ENCODE measurements at places on chromosomes 4 and X.

DNA sequence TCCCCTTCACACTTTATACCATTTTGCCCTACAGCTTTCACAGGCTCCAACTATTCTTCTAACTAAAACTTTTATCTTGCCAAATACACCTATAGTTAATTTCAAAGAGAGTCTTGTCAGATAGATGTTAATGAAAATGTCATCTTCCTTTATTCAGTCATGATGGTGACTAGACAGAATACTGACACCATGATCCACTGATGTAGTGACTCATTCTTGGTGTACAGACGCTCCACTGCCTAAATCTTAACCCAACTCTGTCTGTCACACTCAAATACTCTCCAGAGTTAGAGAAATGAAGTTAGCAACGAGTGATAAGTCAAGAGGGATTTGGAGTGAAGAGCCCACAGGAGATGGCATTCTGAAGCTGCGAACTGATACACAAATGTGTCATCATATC lies 32.1 kb upstream of the HDAC8 start:
- DNase-seq = no peak

GRCh38 chr4:86416081-86416480 lies 56.2 kb upstream of the MAPK10 start:
- DNase-seq = no peak

GRCh38 chr4:133910165-133910564 lies 291.4 kb downstream of the PABPC4L start:
- no peak for DNase-seq

- no peak for DNase-seq
Observed at GRCh38 chrX:68923147-68923546, 94.3 kb downstream of the EFNB1 start.

DNA sequence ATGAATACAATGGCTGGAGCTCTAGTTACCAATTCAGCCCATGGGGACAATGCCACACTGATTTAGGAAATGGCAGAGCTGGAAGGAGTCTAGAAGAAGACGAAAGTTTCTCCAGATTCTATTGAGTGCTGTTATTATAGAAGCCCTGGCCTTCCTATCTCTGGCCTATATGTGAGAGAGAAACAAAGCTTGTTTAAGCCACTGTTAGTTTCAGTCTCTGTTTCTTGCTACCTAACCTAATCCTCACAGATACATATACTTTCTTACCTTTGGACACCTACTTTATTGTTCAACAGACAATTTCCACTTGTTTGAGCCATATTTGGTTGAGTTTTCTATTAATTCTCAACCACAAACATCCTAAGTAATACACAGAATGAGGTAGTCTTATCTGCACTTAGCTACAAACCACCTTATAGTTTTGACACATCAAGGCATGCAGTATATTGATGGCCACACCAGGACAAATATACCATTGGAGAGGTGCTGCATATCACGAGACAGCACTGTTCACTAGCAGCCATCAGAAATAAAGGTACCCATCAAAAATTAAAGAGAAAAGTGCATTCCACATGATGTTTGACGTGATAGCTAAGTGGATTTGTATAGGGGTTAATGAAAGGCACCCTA lies 190.2 kb downstream of the SMIM20 start:
- DNase-seq = no peak

- no peak for DNase-seq
Observed at GRCh38 chr4:160716551-160716950, 1447.2 kb downstream of the FSTL5 start.

GRCh38 chr4:98298022-98298421 lies 36.8 kb downstream of the RAP1GDS1 start:
- DNase-seq = no peak

GRCh38 chr4:1583051-1583785 lies 100.9 kb downstream of the FAM53A start:
- no peak for DNase-seq

DNA sequence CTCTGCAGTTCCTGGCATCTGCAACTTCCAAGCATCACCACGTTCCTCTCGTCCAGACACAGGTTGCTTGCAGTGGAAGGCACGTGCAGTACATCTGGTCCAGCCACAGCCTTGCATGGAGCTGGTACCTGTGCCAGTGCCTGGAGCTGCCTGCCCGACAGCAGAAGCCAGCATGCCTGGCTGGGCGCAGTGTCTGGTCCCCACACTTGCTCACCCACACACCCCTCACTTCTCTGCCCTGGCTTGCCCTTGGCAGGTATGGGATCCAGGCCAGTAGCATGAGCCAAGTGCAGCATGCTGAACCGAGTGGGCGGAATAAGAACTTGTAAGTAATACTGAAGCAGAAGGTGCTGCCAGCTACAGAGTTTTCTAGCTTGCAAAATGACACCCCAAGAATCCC lies 39.9 kb downstream of the SH3BGRL start:
- DNase-seq = no peak

DNA sequence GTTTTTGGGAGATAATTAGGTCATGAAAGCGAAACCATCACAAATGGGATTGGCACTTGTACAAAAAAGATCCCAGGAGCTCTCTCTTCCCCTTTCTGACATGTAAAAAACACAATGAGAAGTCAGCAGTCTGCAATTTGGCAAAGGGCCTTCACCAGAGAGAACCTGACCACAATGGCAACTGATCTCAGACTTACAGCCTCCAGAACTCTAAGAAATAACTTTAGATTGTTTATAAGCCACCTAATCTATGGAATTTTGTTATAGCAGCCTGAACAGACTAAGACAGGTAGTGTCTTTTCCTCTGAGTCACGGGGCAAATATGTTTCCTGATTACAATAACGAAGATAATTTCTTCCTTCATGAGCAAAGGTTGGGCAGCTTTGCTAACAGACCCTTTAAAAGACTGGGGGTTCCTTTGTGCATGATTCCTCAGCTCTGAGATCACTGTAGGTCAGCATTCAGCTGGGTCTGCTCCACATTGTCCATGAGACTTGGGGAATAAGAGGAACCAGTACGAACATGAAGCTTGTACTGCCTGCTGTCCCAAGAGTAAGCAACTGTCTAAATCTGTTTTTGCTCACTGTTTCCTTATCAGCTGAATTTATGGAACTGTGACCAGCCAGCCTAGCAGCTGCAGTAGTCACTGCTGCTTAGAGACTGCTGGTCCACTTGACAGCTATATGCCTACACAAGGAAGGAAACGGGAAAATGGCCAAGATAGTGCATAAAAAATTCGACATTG lies 191.6 kb downstream of the ANAPC10 start:
- DNase-seq = no peak

DNA sequence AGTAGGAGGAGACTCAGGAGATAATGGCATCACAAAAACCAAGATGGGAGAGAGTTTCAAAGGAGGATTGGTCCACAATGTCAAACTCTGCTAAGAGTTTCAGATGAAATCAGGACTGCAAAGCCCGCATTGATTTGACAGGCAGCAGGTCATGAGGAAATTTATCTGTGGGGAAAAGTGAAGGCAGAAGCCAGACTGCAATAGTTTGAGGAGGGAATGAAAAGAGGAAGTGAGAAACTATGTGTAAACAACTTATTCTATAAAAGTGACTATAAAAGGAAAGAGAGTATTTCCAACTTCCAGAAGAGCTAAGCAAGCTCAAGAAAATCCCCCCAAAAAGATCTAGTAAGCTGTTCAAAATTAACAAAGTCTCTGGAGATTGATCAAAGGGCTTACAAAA lies 66.3 kb upstream of the DGKK start:
- DNase-seq = no peak

DNA sequence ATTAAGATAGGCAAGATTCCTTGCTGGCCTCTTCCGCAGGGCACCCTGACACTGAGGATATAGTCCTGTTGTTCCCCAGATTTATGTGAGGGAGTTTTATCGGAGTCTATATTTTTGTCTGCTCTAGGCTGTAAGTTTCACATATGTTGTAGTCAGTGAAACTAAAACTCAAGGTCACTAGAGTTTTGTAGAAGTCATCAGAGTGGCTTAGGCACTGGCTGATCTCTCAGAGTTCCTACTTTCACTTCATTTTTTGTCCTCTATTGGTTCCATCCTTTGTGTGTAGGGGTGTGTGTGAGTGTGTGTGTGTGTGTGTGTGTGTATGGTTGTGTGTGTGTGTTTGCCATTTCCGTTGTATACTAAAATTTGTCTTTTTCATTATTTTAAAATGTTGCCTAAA lies 577.5 kb downstream of the IQCM start:
- DNase-seq = no peak

- no peak for DNase-seq
Observed at GRCh38 chrX:13937370-13938050, 92.2 kb downstream of the GEMIN8 start.

DNA sequence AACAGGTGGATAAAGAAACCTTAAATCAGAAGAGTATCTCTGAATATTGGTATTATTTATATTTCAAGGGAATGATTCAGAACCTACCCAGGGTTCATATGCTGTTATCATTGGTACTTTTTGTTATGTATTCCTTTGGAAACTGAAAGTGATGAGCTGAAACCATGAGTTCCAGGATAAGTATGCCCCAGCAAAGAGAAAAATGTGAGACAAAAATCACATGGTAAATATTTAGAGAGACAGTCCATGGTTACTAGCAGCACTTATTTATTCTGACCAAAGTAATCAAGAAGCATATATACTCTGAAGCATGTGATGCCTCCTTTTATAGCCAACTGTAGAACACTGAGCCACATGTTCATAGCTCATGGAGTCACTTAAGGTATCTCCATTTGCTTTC lies 277.7 kb downstream of the ARAP2 start:
- DNase-seq = no peak

DNA sequence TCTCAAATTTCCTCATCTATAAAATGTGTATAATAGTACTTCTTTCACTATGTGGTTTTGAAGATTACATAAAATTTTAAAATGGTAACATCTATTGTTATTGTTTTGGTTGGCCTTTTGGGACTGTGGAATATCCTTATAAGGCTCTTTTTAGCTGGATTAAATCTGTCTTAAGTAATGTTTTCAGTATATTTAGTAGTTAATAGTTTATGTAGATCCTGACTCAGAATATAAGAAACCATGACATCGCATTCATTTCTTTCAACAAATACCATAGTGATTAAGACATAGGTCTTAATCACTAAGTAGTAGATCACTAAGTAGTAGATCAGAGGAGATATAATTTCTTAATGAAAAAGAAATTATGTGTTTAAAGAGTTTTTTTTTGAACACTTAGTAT lies 48.5 kb downstream of the MRPL1 start:
- DNase-seq = no peak

DNA sequence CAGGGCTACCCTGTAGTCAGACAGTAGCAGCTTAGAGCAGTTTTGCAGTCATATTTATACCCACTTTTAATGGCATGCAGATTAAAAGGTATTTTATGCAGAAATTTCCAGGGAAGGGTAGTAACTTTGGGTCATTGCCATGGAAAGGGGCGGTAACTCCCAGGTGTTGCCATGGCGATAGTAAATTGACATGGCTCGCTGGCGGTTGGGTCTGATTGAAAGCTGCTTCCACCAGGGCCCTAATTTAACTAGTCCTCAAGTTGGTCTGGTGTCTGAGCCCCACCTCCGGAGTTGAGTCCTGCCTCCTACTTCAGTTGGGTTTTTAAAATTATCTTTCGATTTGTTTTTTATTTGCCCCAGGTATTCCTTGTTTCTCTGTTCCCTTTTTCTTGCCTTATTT lies 70.1 kb downstream of the NAA11 start:
- no peak for DNase-seq

GRCh38 chrX:137062915-137063617 lies 29.3 kb upstream of the GPR101 start:
- no peak for DNase-seq

- DNase-seq = no peak
Observed at GRCh38 chr4:26029568-26030131, 115.6 kb downstream of the SMIM20 start.

DNA sequence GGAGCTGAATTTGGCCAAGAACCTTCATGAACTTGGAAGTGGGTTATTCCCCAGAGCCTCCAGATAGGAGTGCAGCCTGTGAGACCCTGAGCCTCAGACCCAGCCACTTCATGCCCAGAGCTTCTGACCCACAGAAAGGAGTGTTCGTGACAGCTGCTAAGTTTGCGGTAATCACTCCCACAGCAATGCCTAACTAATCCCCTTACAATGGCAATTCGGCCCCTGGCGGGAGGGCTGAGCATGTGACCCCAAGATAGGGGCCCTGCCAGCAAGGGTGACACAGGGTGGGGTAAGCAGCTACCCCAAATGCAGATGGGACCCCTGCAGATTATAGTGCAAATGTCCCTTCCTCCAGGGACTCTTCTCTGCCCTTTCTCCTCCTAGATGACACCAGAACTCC lies 22.5 kb downstream of the PNMA6E start:
- DNase-seq = no peak

DNA sequence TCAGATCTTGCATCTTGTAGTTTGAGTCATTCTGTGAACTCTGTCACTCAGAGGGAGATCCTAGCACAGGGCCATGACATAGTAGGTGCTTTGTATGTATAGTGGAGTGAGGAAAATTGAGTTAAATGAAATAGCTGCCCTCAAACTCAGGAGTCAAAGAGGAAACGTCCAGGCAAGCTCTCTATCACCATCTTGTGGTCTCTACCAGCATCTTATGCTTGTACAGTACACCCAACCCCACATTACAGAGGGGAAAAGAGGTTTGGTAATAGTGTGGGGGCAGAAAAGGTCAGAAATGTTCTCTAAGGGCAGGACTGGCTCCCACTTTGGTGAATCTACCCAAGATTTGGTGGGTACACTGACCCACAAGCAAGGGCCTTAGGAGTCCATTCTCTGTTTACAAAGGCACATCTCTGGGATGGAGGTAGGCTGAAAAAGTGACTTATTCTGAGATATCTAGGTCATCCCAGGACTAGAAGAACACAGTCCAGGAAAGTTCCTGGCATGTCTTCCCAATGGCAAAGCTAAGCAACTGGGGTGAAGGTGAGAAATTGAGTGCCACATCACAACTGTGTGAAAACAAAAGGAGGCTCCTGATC lies 131.8 kb downstream of the OR13H1 start:
- DNase-seq = no peak

- DNase-seq = no peak
Observed at GRCh38 chr4:168945291-168945690, 64.8 kb downstream of the CBR4 start.

- peak; percentile 22 for DNase-seq
Observed at GRCh38 chr4:94548571-94548970, 96.8 kb downstream of the PDLIM5 start.

GRCh38 chr4:140839406-140839805 lies 83.2 kb upstream of the TBC1D9 start:
- DNase-seq = no peak

DNA sequence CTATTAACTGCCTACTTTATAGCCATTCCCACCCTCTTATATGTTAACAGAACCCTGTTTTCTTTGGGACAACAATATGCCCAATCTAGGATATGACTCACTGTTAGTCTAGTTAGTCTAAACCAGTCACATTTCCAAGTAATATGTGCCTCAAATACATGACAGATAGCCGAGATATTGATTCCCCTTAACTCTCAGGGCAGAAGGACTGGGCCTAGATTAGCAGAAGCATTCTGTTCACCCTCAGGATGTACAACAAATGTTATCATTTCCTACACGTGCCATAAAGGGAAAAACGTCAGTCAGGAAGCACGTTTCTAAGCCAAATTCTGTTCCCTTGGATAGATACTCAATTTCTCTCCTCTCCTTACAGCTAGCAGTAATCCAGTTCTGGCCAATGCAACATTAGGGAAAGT lies 114.1 kb downstream of the SLC10A7 start:
- no peak for DNase-seq

GRCh38 chr4:146398404-146398803 lies 123.3 kb downstream of the SLC10A7 start:
- no peak for DNase-seq

Data from CD4-positive, alpha-beta T cell treated with Interleukin-15 for 1 hour (primary cell).